ENCODE measurements at places on chromosomes 5 and 9.

DNA sequence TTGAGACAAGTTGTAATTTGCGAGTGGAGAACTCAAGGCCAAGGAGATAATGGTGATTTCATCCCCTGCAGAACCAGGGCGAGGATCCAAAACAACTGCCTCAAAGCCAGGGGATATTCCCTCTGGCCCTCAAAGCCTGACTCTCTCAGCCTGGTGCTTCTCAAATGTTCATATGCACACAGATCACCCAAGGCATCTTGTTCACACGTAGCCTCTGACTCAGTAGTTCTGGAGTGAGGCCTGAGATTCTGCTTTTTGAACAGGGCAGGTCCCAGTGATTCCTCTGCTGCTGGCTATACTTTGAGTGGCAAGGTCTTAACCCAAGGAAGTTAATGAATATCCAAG is 30.2 kb upstream of the WWC1 start:
- no peak for DNase-seq

- no peak for DNase-seq
These were observed 31.1 kb downstream of the SLC1A3 start for GRCh38 chr5:36637516-36637915.

DNA sequence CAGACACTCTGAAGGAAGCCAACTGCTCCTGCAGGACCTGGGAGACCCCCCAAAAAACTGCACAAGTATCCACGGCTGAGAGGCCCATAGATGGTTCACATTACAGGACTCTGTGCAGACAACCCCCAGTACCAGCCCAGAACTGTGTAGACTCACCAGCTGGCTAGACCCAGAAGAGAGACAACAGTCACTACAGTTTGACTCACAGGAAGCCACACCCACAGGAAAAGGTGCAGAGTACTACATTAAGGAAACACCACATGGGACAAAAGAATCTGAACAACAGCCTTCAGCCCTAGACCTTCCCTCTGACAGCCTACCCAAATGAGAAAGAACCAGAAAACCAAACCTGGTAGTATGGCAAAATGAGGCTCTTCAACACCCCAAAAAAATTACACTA is 281.2 kb upstream of the RGMB start:
- DNase-seq = no peak

- no peak for DNase-seq
These were observed 933.4 kb upstream of the PTPRD start for GRCh38 chr9:11546231-11546630.

DNA sequence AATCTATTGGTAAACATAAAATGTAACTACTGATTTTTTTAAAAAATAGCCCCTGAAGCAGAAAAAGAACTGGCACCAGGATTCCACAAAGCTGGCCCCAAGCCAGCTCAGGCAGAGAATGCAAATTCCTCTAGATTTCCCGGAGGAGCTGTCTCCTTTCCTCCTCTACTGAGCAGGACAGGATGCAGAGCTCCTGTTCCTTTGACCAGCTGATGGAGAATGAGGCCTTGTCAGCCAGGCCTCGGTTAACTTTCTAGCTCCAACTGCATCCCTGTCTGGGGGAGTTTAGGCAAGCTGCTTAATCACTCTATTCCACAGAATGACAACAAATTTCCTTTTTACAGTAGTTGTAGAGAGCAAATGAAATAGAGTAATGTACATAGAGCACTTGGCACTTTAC is 155.5 kb downstream of the GNAQ start:
- no peak for DNase-seq

DNA sequence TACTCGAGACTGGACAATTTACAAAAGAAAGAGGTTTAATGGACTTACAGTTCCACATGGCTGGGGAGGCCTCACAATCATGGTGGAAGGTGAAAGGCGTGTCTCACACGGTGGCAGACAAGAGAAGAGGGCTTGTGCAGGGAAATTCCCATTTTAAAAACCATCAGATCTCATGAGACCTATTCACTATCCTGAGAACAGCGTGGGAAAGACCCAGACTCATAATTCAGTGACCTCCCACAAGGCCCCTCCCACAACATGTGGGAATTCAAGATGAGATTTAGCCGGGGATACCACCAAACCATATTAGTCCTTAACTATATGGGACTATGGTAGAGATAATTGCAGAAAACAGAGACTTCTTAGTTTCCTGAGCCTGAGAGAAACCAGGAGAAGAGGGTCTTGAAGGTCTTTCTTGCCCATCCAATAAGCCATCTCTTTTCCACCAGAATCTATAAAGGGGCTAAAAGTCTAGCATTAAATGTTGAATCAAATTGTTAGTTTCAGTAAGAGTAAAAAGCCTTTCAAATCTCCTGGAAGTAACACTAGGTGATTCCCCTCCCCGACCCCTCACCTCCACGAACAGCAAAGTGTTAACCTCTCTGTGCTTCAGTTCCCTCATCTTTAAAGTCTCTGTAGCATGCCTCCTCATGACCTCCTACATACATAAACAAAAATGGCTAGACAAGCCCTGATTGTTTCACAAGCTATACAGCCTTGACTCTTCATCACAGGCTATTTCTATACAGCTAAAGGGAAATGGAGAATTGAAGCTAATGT is 259.1 kb downstream of the TMEM167A start:
- DNase-seq = no peak

GRCh38 chr5:72723581-72723980 is 92.9 kb upstream of the TNPO1 start:
- no peak for DNase-seq

DNA sequence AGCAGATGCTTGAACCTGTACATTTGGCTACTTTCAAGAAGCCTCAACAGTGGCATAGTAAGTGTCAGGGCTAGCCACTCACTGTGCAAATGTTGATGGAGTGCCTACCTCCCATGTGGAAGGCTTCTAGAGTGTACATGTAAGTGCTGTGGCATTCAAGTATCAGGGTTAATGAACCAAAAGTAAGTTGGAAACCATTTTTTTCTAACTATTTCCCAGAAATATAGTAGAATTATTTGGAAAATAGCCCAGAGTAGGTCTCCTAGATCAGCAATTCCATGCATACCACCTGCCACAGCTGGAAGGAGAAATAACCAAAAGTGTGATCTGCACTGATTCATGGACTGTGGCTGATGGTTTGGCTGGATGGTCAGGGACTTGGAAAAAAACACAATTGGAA is 53.3 kb downstream of the FOXD1 start:
- no peak for DNase-seq

- no peak for DNase-seq
These were observed 21.0 kb downstream of the SNX30 start for GRCh38 chr9:112771359-112772214.

DNA sequence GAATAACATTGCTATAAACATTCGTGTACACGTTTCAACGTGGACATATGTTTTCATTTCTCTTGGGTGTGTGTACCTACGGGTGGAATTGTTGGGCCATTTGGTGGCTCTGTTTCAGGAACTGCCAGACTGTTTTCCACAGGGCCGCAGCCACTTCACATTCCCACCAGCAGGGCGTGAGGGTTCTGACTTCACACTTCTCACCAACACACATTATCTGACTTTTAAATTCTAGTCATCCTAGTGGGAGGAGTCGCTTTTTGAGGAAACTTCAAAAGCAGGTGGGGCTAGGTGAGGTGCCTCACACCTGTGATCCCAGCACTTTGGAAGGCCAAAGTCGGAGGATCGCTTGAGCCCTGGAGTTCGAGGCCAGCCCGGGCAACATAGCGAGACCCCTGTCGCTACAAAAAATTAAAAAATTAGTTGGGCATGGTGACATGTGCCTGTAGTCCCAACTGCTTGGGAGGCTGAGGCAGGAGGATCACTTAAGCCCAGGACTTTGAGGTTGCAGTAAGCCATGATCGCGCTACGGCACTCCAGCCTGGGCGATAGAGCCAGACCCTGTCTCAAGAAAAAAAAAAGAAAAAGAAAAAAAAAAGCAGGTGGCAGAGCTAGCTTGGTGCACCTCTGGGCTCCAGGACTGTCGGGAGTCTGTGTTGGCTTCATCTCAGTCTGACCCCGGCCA is 28.5 kb downstream of the TSPAN17 start:
- DNase-seq = no peak

- no peak for DNase-seq
These were observed 110.8 kb upstream of the FSTL4 start for GRCh38 chr5:133723126-133723525.

DNA sequence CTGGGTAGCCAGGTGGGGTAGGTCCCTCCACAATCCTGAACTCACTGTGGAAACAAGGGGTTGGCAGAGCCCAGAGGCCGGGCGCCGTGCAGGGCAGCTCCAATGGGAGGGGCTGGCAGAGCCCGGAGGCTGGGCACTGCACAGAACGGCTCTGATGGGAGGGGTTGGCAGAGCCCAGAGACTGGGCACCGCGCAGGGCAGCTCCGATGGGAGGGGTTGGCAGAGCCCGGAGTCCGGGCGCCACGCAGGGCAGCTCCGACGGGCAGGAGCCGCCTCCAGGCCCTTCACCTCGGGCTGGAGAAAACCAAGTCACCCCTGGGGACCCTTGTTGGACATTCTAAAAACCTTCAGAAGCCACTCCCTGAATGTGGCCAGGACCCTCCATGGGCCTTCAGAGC is 9.3 kb downstream of the NACC2 start:
- DNase-seq = no peak

DNA sequence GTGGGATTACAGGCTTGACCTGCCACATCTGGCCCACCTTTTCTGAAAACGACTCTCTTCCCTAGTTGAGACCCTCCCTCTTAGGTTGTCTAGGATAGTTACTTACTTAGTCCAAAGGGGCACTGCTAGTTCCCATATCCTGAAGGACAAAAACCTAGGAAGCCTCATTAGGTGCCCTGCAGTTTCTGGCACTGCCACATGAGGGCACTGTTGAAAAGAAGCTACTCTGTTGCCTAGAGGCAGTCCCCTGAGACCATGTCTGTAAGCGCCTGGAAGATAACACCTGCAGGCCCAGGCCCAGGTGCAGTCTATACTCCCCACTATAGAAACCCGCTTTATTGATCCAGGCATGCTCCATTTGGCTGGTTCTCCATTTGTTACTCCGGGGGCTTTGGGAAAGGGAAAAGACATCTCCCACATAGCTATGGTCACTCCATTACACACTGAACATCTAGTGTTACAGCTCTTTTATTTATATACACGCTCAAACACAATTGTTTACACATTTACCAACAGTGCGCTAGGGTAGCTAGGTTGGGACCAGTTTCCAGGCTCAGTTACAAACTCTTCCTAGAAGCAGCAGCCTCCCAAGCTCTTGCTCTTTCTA is 73.4 kb upstream of the PPARGC1B start:
- DNase-seq = no peak

GRCh38 chr5:127061956-127062355 is 11.3 kb downstream of the C5orf63 start:
- no peak for DNase-seq

DNA sequence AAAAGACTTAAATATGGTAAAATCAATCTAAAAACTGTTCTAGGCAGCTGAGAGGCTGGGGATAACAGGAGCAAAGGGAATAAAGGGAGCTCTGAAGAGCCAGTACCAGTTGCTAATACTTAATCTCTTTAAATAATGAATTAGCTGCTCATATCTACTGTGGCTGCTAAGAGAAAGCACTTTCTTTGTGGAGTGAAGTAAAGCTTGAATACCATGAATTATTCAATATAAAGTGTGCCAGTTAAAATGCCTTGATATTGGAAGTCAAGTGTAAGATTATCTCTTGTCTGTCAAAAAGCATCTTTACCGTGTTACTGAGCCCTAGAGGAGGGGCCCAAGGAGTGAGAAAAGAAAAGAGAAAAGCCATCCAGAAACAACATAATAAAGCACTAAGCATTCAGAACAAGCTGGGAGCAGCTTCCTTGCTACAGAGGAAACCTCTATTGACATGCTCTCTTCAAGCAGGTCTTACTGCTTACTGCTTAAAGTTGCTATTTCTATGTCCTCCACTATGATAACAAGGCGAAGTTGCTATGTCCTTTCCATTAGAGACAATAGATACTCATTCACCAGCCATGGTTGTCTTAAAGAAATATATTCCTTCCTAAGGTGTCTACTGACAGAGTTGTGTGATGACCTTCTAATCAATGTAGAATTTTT is 297.4 kb downstream of the CETN3 start:
- no peak for DNase-seq

GRCh38 chr5:66830636-66831035 is 234.4 kb downstream of the MAST4 start:
- no peak for DNase-seq

DNA sequence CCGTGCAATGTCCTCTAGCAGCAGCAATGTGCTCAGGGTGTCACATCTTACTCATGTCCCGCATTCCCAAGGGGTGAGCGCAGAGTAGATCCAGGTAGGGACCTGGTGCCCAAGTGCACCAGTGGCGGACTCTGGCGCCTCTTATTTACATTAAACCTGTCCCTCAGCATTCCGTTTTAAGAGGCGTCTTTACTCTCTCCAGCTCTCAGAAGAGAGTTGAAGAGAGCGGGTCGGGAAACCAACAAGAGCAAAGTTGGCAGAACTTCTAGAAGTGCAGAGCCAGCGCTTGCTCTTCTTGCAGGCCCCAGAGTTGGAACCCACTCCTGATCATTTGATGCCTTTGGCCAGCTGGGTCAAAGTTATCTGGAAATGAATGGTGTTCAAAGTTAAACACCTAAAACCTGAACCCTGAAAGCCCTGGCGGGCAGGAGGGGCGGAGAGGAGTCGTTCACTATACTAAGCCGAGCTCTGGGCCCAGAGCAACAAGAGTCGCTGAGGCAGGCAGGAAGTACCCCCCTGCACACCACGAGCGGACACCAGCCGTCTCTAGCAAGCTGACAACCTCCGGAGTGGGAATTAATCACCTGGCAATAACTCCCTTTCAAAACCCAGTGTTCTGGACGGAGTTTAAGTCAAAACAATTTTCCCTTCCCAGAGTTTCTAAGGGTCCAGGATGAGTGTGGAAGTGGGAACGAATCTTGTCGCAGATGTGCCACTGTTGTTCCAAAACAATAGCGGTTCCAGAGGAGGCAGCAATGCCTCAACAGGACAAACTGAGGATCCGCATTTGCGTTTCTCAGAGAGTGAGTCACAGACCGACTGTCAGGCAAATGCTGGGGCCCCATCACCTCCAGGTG is 122.8 kb downstream of the TMEM161B start:
- no peak for DNase-seq

DNA sequence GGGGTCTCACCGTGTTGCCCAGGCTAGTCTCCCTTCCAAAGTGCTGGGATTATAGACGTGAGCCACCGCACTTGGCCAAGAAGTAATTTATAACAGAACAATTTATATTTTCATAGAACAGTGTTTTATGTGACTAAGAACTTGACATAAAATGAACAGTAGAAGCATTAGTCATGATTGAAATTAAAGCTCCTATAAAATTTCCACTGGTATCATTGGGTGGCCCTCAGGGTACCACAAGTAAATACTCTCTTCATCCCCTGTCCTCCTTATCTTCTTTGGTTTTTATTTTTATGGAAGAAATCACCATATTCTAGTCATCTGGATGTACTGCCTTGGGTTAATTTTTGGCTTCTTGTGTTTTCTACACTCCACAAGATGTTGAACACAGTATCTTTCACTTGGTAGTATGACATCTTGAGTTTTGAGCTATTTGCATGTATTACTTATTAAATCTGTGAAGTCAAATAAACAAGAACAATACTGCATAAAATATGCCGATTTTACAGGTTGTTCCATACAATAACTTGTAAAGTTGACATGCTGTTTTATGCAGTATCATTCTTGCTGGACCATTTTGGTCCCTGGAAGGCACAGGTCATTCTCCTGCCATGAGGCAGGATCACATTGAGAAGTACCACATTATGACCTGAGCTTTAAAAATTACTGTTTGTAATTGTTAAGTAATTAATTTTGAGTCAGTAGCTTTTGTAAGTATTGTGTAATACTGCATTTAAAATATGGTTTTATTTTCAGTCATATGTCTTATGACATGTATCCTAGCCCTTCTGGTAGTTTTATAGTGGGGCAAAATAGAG is 24.4 kb downstream of the LMNB1 start:
- DNase-seq = no peak

GRCh38 chr9:120513825-120514396 is 66.1 kb downstream of the CDK5RAP2 start:
- no peak for DNase-seq

- DNase-seq = no peak
These were observed 614.1 kb downstream of the PTPRD start for GRCh38 chr9:9998491-9999287.
